Activated naive CD8-positive, alpha-beta T cell treated with anti-CD3 and anti-CD28 coated beads, Interleukin-2, amount 50 U/mL, for 24 hours (primary cell): ENCODE measurements at places on chromosomes 6 and 20.
A peak's percentile ranks its signal among the peaks of the same experiment; 100 is the strongest.

- no peak for DNase-seq
Measured at GRCh38 chr6:105519954-105520353, 117.1 kb upstream of the PREP start.

DNA sequence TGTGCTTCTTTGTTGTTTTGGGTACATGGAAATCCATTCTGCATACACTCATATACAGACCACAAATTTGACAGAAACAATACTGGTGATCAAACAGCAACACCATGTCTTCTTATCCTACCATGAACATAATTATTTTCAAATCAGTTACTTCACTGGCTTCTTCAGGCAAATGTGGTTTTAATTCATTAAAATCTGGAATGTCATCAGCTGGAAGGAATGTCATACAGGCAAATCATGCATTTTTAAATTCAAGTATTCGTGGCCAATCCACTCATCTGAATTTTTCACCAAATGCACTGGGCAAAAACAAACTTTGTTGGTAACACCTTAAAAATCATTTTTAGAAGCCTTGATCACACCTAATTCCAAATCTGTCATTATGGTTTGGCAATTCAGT lies 59.3 kb downstream of the KIF6 start:
- no peak for DNase-seq

DNA sequence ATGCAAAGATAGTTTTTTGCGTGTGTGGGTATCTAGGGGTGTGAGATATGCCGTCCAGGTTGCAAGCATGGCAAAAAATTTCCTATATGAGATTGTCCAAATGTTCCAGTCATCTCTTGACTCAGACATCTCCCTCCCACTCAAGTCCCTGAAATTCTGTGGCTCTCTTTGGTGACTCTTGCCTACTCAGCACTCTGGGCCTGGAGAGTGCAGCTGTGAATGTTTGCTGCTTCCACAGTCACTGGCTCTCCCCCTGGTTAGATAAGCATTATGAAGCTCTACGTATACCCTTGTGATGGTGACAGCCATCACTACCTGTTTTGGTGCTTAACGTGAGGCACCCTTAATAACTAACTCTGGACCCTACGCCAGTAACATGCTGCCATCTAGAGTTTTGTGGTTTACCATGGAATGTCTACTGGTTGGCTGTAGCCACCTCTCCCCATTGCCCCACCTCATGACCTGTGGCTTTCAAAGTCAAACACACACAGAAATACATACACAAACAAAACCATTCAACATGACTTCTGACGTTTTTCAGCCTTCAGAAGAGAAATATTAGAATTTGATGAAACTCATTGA lies 621.9 kb upstream of the CITED2 start:
- DNase-seq, result no peak

- DNase-seq, result no peak
Measured at GRCh38 chr20:18839507-18840247, 26.1 kb downstream of the SCP2D1 start.

DNA sequence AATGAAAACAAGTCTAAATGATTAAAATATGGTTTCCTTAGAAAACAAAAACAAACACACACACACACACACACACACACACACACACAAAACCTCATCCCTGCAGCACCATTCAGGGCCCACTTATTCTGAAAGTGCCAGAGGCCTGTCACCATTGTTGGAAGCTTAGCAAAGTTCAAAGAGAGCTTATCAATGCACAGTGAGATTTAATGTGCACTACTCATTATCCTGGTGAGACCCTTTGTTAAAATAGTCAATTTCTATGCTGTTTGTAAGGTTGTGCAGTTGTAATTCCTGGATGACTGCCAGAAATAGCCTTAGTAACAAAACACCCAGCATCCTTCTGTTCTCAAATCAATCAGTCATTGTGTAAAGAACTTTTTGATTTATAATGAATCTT lies 482.9 kb downstream of the GRIK2 start:
- DNase-seq, result no peak

DNA sequence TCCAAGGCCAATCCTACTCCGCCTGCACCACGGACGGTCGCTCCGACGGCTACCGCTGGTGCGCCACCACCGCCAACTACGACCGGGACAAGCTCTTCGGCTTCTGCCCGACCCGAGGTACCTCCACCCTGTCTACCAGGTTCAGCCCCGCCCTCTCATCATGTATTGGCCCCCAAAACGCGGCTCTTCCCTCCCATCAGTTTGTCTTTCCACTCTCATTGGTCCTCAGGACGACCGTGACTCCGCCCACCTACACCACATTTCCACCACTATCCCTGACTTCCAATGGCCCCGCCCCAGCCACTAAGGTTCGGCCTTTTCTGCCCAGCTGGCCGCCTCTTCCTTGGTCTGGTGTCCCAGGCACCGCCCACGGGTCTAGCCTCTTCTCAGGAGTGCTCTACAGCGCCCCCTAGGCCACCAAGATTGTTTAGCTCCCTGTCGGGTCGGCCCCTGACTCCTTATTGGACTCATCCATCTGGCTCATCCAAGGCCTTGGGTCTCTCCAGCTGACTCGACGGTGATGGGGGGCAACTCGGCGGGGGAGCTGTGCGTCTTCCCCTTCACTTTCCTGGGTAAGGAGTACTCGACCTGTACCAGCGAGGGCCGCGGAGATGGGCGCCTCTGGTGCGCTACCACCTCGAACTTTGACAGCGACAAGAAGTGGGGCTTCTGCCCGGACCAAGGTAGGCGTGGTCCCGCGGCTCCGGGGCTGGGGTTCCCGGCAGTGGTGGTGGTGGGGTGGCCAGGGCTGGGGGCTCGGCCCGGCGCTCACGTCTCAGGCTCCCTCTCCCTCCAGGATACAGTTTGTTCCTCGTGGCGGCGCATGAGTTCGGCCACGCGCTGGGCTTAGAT lies 3.1 kb downstream of the MMP9 start:
- DNase-seq, result peak; percentile 69

- DNase-seq, result no peak
Measured at GRCh38 chr6:31090973-31091364, 21.4 kb downstream of the C6orf15 start.

- DNase-seq, result no peak
Measured at GRCh38 chr20:8777911-8778310, 291.0 kb upstream of the PLCB4 start.

DNA sequence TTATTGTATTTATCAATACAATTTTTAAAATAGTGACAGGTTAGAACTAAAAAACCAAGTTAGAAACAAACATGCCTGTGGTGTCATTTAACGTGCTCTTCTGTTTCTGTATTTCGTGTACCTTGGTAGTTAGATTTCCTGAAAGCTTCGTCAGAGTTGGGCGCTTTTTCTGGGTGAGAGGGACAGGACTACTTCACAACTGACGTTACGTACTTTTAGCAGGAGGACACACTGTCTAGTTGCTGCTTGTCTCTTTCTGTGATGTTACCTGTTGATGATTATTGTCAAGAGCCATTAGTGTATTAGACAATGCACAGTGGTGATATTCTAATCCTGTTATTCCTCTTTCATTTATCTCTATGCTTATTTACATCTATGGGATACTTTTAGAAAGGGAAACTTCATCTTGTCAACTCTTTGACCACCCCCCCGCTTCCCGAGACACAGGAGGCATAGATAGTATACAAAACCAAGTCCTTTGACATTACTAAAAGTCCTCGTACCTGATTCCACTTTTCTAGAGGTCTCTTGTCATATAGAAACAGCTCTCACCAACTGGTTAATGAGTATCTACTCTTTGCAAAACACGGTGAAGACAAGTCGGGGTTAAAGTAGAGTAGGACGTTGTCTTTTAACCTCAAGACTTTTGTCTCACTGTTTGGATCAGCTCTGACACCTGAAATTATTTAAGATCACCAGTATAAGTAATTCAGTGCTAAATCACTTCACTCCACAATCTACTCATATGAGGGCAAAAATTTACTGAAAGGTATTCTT lies 96.3 kb downstream of the LYRM2 start:
- DNase-seq, result no peak

GRCh38 chr6:22906091-22906549 lies 336.8 kb downstream of the HDGFL1 start:
- DNase-seq, result no peak

DNA sequence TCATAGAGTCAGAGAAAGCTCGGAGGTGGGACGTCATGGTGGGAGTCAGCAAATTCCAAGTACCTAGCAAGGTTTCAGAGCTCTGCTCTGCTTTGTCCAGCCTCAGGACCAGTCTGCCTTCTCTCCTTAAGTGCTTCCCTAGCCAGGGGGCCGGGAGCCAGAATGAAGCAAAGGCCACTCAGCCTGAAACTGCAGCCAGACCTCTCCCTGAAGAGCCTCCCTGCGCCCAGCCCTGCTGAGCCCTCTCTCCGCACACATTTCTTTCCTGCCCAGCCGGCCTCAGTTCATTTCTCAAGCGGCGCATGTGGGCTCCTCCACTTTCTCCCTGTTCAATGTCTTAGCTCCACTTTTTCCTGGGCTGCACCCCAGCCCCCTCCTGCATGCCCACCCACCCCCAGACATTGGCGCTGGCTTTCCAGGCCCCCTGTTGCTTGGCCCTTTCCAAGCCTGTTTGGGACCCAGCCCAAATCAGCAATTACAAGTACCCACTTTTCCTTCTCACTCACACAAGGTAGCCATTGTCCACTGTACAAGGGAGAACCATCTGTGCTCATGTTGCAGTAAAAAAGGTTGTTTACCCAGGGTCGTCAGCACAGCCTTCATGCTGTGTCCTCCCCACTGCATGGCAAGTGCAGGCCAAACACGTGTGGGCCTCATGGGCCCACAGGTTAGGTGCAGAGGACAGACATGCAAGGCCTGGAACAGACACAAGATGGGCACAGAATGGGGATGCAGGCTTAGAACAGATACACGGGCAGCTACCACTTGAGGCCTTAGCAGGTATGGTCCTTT lies 147.1 kb downstream of the MRPL14 start:
- DNase-seq, result no peak

- no peak for DNase-seq
Measured at GRCh38 chr6:30470968-30471367, 18.3 kb upstream of the HLA-E start.

GRCh38 chr6:28334286-28335039 lies 1.5 kb downstream of the ZSCAN31 start:
- DNase-seq, result no peak

DNA sequence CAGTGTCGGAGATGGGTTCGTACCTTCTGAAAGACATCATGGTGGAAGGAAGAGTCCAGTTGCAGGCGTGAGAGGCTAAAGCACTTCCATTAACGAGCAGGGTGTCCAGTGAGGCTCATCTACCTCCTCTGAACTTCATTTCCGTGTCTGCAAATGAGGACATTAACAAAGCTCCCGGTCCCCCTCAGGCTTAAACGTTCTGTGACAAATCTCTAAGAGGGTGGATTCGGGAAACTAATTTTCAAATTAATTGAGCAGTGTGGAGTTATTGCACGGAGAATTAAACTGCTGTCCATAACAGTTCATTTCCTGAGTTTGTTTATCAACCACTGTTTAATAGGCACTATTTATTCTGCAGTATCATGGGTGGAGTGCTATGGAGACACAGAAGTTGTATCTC lies 68.2 kb downstream of the TRMT6 start:
- no peak for DNase-seq

DNA sequence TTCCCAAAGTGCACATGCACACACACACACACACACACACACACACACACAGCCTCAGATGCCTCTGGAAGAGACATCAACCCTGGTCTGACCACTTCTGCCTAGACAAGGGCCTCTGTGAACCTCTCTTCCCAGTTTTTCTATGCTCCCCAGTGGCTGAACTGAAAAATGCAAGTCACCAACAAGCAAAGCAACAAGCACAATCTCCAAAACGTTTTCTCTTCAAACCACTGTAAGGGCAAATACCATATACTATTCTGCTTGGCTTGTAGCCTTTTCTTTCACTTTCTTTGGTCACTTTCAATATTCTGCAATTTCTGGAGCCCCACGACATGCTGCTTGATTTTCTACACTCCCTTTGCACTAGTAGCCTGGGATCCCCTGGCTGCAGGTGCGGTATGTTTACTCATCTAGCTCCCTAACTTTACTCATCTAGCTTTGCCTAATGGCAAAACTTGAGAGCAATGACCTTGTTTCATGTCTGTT lies 121.4 kb upstream of the DST start:
- no peak for DNase-seq

DNA sequence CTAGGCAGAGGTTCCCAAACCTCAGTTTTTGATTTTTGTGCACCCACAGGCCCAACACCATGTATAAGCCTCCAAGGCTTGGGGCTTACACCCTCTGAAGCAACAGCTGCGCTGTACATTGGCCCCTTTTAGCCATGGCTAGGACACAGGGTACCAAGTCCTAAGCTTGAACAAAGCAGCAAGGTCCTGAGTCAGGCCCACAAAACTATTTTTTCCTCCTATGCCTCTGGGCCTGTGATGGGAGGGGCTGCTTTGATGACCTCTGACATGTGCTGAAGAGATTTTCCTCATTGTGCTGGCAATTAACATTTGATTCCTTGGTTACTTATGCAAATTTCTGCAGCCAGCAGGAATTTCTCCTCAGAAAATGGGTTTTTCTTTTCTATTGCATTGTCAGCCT lies 262.2 kb upstream of the CEP162 start:
- DNase-seq, result no peak

DNA sequence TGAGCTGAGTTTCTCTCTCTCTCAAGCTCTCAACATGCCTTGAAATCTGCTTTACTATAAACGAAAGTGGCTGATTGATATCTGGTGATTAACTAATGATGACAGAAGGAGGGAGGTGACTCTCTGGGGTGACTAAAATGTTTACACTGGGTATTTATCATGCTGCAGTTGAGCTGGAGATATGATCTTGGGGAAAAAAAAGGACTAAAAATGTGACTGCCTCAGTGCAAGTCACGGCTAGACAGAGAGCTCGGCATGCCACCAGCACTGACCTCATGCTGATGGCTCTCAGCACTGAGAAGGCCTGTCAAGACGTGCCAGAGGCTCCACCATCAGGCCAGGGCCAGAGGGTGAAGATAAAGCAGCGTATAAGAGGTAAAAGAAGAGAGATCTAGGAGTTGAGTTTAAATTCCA lies 103.1 kb upstream of the SPACA1 start:
- DNase-seq, result no peak

DNA sequence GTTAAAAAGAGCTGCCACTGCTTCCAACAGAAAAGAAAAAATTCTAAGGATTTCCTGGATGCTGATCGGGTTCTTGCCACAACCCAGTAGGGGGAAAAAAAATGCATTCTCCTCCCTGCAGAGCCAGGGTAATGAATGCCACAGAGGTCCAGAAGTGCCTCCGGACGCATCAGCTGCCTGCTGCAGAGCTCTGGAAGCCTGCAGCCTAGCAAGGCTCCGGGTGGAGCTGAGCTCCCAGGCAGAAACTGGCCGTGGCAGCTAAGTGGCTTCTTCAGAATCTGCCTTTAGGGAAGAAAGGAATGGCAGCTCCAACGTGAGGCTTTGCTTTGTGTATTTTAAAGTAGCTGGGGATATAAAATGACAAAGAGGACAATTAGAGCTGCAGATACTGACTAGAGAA lies 155.0 kb downstream of the CFAP61 start:
- no peak for DNase-seq

DNA sequence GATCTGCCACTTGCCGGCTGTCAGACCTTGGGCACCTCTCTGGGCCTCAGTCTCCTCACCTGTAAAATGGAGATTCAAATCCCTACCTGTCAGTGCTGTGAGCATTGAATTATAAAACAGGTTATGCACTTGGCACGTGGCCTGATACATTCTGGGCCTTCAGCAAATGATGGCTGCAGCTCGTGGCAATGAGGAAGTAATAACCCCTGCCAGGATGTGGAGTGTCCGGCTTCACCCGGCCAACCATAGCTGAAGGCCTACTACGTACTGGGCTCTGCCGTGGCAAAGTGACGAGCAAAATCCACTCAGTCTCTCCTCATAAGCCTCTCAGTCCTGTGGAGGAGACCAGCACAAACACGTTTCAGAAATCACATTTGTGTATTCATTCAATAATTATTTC lies 10.9 kb upstream of the VSTM2L start:
- no peak for DNase-seq
